ENCODE measurements at places on chromosomes 11 and 22. TPM values are rescaled to one million over a fixed set of nuclear protein-coding genes. Genes with fewer than 3 reads are reported as not detected.

GRCh38 chr11:59097113-59097708 lies 9.8 kb upstream of the FAM111B start:
- peak; percentile 55 for DNase-seq

- peak; percentile 50 for DNase-seq
Observed at GRCh38 chr11:11265994-11266606, 87.0 kb downstream of the CSNK2A3 start.

FGF3 gene
- total RNA-seq: not detected

GRCh38 chr11:9784602-9785315 lies 120.9 kb downstream of the SWAP70 start:
- no peak for DNase-seq

SLC29A2 gene
- 8.1 TPM for total RNA-seq

DNA sequence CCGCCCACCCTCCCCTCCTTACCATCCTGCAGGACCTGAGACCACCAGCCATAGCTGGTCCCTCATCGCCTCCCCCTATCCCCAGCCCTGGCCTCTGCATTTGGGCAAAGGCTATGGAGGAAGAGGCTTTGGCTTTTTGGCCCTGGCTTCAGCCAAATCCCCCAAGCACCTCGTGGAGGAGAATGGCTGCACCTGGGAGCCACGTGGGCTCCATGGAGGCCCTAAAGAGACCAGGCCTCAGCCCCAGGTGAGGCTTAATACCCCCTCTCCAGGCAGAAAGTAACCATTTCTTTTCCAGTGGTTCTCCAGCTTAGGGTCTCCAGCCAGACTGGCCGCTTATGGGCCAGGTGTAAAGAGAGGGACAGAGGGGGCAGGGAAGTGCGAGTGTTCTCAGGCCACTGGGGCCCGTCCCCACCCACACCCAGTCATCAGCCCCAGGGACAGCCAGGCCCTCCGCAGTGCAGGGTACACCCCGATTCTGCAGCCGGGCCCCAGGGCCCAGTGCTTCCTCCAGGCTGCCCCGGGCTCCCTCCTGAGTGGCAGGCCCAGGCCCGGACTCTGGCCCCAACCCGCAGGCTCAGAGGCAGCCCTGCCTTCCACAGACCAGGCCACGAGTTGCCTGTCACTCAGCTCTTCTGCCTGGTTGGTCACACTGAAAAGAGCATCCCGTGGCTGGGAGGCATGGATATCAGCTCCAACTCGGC lies 26.4 kb downstream of the CDKN1C start:
- DNase-seq: no peak

- no peak for DNase-seq
Observed at GRCh38 chr22:29309332-29310064, 3.0 kb downstream of the GAS2L1 start.

DNA sequence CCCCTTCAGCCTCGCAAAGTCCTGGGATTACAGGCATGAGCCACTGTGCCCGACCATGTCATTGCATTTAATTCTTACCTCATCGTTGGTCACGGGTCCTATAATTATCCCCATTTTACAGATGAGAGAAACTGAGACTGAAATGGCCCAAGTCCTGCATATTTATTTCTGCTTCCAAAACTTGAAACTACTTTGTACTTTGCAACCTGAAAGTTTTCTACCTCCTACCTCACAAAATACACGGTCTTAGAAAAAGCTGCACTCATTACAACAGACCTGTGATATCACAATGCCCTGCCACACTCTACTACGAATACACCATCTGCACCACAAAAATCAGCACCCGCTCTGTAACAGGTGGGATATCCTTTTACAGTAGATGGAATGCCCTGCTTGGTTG lies 189.1 kb downstream of the ADAMTS15 start:
- no peak for DNase-seq

DNA sequence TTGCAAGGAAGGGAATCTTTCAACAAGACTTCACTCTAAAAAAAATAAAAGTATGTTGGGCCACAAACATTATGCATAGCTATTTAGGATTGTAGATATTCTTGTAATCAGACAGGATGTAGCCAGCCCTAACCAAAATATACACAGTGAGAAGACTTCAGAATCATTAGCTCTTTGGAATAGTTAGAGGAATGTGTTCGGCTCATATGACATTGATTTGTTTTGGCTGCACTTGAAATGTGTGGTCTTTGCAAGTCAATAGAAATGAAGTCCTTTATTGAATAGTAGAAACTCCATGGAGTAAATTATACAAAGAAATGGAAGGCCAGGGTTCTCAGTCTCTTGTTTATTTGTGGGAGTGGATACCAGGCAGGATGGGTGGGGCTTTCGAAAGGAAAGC lies 692.1 kb downstream of the NTM start:
- DNase-seq: no peak

GRCh38 chr22:50445071-50445879 lies 29.6 kb downstream of the SBF1 start:
- peak; percentile 65 for DNase-seq

DNA sequence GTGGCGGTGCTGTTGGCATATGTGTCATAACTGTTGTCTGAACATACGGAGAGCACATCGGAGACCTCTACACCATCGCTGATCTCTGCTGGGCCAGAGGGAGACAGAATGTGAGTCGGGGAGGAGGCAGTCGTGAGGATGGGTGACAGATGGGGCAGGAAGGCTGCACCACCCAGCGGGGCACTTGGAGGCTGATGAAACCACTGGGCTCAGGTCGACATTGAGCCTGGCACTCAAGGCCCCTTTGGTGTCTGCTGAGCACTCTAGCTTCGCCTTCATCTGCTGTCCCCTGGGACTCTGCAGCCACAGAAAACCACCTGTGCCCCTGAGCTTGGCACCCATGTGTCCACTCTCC lies 2.5 kb upstream of the KLHL35 start:
- DNase-seq: no peak

CCDC188 gene
- not detected for total RNA-seq

APOL5 gene
- total RNA-seq: not detected

IL17REL gene
- not detected for total RNA-seq

GRCh38 chr11:1521382-1522080 lies 35.0 kb upstream of the MOB2 start:
- DNase-seq: no peak

GUCY1A2 gene
- total RNA-seq: not detected

ARHGEF12 gene
- 13.8 TPM for total RNA-seq

CECR2 gene
- total RNA-seq: 0.10 TPM

DNA sequence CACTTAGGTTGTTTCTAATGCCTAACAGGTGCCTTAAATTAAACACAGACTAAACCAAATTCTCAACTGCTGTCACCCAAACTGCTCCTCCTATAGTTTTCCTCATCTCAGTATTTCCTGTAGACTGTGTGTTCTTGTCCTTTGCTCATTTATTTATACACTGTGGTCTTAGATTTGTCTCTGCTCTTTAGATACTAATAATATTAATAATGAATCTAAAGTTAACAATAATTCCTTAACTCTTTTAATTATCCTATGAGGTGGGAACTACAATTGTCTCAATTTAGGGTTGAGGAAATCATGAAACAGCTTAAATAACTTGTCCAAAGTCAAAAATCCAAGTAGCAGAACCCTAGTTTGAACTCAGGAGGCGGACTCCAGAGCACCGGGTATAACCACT lies 43.9 kb upstream of the YPEL1 start:
- no peak for DNase-seq

DNA sequence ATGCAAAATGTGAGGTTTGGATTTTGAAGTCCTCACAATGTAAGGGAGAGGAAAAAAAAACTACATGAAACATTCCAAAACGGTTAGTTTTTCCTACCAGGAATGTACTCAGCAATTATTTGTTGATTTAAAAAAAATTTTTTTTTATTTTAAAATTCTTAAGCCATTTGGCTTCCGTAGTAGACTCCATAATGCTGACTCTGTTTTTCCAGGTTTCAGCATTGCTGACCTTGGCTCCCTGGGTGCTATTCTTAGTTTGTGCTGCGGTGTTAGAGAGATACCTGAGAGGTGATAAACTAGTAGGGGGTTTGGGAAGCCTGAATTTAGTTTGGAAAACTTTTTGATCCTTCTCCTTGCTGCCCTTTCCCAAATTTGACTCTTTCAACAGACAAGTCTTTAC lies 10.6 kb downstream of the STT3A start:
- DNase-seq: no peak

ST13 gene
- total RNA-seq: 250 TPM

- DNase-seq: peak; percentile 97
Observed at GRCh38 chr22:50469377-50470305, 5.2 kb downstream of the SBF1 start.

GRCh38 chr22:47842119-47842518 lies 1079.7 kb downstream of the TBC1D22A start:
- no peak for DNase-seq

- no peak for DNase-seq
Observed at GRCh38 chr22:29343313-29343805, 27.9 kb upstream of the RASL10A start.

DNA sequence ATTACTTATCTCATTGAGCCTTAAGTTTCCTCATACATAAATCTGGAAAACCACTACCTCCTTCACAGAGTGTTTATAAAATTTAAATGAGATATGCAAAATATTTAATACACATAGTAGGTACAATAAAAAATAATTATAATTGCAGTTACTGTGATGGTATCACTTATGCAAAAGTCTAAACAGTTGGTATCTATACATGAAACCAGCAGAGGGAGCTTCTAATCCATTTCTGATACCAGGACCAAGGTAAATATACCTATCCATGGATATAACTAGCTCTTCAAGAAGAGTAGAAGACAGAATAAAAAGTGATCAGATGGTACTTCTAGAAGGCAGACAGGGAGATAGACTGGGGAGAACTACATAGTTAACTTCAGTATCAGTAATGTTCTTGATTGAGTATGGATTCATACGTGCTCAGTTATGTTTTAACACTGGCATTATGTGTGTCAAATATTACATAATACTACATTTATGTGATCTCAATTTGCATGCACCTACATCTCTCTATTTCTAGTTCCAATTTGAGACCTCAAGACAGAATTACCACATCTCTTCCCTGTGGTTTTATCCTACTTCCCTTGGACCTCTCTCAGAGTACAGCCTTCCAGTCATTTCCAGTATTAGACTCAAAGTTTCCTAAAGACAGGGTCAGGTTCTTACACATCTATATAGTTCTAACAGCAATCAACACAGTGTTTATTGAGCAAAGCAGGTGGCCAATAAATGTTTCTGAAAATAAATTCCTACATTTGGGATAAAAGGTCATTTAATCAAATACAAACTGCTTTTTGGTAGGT lies 13.7 kb upstream of the TSG101 start:
- no peak for DNase-seq

DNA sequence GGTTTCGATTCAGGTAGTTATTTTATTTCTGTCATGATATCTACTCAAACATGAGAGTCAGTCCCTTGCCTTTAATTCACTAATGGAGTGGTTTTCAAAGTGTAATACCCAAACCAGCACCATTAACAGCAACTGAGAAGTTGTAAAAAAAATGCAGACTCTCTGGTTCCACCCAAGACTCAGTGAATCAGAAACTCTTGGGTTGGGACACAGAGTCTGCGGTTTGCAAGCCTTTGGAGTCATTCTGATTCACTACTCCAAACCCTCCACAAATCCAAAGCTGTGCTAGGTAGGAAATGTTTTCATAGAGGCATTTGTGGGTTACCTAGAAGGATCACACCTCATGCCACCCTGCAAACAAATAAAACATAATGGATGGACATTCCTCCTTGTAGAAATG lies 340.1 kb downstream of the NTM start:
- no peak for DNase-seq

- DNase-seq: no peak
Observed at GRCh38 chr11:68724293-68724692, 27.0 kb downstream of the TESMIN start.

SUSD2 gene
- 0.56 TPM for total RNA-seq

DNA sequence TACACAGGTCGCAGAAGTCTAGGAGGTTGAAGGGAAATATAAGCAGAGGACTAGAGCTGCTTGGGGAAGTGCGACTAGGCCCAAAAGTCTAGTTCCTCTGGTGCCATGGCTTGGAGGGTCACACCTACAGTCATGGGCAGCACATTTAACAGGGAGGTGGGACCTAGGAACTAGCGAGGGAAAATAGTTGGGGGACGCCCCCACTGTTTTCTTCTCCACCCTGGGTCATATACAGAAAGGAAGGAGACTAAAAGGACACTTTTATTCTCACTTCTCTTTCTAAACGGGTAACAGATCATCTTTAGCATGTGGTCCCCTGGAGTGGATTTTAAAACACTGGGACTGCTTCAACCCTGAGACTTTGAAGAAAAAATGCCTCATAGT lies 16.6 kb downstream of the APIP start:
- peak; percentile 7 for DNase-seq

- DNase-seq: no peak
Observed at GRCh38 chr22:22883090-22883727, 4.4 kb upstream of the IGLL5 start.

GRCh38 chr11:4072668-4073285 lies 21.8 kb upstream of the RRM1 start:
- peak; percentile 24 for DNase-seq

MPPED1 gene
- not detected for total RNA-seq

- peak; percentile 68 for DNase-seq
Observed at GRCh38 chr22:31248138-31248745, 36.1 kb downstream of the LIMK2 start.

NXPE2 gene
- total RNA-seq: not detected

GRCh38 chr11:115421992-115422689 lies 82.1 kb downstream of the CADM1 start:
- no peak for DNase-seq

LDHAL6A gene
- total RNA-seq: not detected
